ENCODE measurements at places on chromosomes 1 and 21.

- no peak for DNase-seq
These were observed 177.2 kb downstream of the PLPPR4 start for GRCh38 chr1:99441299-99442095.

DNA sequence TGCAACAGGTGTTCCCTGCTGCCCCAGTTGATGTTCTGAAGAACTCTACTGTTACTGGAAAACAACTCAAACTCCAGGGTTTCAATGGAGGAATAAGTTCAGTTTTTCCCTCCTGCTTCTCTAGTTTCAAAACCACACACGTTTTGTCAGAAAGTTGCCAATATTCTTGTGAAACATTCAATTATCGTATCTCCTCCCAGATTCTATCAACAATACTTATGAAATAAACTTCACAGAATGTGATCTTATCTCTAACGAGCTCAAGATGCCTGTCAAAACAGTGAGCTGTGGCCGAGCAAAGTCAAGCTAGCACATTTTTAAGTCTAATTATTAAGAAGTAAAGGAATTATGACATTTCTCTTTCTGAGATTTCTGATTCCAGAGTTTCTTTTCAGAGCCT lies 4.7 kb downstream of the OR2B11 start:
- no peak for DNase-seq

DNA sequence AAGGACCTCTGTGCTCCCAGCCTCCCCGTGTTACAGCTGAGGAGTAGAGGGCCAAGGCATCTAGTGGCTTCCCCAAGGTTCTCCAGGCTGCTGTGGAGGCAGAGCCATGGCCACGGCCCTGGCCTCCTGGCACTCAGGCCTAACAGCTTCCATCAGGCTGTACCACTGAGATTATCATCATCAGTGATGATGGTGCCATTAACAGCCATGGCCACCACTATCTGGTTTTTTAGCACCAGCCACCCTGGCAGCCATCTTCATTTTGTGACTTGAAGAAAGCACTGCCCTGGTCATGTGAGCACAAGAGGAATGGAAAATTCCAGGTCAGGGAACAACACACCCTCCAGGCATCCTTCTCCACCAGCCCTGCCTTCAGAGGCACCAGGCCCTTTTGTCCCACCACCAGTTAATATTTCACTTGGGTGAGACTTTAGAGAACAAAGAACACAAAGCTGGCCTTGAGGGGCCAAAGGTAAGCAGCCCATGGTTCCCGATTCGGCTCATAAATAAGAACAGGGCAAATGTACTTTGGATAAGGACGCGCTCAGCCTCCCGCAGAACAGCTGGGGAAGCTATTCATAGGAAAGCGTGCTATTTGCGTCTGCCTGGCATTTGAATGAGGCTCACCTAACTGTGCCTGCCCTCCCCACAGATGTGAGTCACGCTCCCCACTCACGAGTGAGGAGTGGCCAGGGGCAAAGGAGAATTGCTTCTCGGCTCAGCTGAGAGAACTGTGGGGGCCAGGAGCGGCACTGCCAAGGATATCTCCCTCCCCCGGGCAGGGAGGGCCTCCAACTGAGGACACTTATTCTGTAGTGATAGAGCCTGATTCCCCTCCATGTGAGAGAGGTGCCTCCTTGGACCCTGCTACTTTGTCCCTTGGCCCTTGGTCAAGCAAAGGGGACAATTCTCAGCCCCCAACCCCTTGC lies 95.6 kb downstream of the CD58 start:
- DNase-seq, result no peak

DNA sequence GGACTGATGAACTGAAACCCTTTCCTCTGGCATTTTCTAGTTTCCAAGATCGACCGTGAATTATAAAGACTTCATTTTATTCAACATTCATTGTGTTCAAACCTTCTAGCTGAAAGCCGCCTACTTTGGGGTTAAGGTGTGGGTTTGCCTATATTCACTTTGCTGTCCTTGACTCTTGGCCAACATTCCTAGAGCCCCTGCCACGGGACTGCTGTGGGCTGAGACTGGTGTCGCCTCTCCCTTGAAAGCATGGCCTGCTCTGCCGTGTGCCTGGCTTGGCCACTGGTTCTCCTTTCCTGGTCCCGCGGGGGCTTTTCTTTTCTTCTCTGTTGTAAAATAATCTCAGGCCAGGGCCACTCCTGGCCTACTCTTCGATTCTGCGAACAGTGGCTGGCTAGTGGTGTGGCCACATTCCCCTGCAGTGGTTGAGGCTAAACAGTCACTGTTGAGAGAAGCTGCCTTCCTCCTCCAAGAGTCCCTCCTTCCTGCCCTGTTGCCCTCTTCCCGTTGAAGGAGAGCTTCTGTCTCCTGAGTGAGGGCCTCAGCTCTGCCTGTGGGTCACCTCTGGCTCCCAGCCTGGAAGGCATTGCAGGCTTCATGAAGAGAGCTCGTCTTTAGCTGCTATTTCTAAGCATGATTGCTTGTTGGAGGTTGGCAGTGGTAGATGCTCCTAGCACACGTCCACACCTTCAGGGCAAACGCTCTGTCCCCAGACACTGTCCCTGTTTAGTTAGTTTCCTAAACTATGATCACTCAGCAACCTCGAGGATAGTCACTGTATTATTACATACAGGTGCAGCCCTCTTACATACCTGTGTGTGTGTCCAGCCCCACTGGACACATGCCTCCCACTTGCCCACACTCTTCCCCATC lies 80.5 kb downstream of the GALNT2 start:
- DNase-seq, result no peak

DNA sequence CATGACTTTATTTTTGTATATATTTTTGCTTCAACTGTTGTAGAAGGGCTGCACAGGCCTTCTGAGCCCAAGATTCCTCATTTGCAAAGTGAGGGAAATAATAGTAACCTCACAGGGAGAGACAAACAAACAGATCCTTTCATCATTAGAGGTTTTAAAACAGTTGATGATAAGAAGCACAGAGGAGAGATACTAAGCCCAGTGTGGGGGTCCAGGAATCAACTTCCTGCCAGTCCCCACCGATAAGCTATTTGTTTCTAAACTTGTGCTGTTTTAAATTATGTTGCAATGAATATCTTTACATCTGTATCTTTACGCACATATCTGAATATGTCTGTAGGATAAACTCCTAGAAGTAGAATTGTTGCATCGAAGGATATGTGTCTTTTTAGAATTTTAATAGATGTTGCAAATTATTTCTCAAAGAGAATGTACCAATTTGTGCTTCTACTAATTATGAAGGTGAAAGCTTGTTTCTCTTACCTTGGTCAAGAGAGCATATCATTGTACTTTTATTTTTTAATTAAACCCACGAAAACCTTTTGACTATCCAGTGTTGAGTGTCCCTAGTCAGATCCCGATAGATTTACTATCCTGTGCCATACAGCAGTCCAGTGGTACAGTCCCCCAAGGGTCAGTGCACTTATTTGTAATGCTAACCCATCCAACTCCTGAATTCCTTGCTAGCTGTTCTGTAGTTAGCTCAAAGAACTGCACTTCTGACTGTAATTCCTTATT lies 10.8 kb downstream of the FCRLB start:
- no peak for DNase-seq

DNA sequence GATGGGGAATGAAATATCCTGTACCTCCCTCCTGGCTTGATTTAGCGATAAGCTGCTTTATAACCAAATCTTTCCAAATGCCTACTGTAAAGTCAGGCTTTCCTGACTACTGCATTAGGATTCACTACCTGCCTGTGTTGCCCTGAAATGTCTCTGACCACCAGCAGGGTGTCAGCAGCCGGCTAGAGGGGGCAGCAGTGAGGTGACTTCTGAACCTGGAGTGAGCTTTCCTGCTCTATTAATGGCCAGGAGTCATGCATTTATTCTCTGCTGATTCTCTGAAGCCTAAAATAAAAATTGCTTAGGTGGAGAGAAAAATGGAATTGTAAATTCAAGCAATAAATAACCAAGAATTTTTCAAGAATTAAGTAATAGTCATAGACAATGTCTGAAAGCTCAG lies 2.5 kb downstream of the BACE2 start:
- DNase-seq, result no peak

DNA sequence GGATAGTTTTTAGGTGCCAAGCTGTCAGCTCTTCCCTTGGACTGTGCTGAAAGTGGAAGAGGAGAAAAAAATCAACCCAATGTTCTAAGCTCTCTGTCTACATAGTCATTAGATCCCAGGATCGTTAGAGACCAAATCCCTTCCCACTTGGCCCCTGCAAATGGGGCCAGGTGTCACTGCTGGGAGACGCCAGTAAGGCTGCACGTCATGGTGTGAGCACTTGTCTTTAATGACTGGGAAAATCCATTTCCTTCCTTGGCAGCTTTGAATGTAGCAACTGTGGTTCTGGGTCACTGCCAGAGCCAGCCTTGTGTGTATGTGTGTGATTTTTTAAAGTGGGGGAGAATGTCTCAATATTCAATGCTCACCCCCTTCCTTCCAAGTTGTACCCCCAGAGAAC lies 59.9 kb downstream of the MAN1C1 start:
- DNase-seq, result no peak

DNA sequence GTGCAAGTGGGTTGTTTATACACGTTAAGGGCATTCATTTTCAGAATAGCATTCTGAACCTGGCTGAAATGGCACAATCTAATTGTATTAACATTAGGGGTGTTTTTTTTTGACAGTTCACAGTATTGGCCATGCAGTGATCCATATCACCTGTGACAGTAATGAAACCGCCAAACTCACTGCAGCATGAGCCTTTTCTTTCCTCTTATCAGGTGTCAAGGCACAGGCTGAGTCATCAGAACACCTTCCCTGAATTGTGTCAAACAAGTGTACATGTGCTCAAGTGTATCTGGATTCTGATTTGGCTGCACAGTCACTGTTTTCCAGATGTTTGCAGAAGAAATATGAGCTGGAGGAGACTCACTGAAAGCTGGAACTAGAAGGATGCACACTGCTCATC lies 47.7 kb upstream of the C8B start:
- DNase-seq, result no peak

DNA sequence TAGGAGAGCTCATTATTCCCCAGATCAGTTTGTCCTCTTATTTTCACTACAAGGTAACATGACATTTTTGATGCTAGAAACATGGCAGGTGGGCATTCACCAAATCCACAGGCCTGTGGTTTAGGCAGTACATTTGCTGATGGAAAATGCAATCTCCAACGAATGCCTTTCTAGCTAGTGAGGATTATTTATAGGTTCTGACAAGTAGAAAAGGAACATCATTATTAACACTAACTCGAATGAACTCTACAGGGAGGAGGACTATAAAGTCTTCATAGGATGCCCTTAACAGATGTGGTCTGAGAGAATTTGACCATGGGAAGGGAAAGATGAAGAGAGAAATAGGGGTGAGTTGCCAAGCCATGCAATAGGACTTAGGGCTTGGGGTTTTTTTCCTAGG lies 71.5 kb upstream of the BCL10 start:
- DNase-seq, result no peak

DNA sequence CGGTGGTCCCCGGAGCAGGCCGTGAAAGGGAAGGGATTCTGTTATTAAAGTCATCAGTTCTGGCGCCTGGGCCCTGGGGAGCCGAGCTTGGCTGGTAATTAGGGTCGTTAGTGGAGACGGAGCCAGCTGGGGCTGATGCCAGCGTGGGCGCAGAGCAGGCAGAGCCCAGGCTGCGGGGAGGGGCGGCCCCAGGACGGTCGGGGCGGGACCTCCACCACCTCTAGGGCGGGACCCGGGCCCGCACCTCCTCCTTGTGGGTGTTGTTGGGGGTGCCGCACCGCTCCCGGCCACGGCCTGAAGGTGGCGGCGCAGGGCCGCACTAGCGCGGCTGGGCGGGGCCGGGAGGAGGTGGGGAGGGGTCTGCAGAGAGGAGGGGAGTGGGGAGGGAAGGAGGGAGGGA lies 470.6 kb downstream of the PTPRU start:
- no peak for DNase-seq

DNA sequence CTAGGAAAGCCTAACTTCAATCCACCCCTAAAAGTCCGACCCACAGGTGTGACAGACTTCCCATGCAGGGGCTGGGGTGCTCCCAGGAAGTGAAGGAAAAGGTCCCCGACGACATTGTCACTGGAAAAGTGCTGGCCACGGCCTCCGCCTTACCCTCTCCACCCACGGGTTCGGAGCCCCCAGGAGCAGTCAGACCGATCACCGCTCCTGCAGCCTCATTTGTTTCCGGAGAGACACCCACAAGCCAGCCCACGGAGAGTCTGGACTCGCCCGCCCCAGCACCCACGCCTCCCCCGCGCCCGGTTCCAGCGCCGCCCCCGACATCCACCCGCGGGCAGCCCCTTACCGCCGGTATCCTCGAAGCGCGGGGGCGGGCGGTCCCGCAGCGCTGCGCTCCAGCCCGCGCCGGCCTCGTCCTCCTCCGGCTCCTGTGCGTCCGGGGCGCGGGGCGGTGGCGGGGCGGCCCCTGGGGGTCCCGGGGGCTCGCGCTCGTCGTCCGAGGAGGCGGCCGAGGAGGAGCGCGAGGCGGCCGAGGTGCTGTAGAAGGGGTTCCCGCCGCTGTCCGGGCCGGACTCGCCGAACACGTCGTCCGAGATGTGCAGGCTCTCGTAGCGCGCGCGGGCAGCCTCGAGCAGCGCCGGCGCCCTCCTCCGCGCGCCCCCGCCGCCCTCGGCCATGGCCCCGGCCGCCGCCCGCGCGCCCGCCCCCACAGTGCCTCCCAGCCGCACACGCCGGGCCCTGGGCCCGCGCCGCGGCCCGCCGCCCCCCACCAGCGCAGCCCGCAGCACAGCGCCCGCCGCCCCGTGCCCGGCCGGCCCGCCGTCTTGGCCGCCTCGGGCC lies 660 bp downstream of the PGBD5 start:
- DNase-seq, result no peak

DNA sequence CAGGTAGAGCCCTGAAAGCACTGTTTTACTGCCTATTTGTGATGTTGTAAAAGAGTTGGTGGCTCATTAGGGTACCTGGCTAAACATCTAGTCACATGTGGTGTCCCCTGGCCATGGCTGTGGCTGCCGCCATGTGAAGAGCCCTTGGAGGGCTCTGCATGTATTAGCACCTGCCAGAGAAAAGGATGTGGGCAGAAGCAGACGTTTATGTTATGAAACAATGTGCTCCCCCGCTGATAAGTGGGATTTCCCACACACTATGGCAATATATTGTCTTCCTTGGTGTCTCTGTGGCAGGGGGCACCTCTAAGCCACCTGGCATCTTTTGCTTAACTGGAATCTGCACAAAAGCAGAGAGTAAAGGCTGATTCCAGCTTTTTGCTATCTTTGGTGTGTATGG lies 9.6 kb downstream of the TENT5C start:
- no peak for DNase-seq

GRCh38 chr21:14763695-14764064 lies 217.6 kb upstream of the SAMSN1 start:
- no peak for DNase-seq

GRCh38 chr1:110774398-110774797 lies 98.5 kb upstream of the CD53 start:
- DNase-seq, result no peak

GRCh38 chr1:224090116-224090515 lies 23.8 kb upstream of the FBXO28 start:
- DNase-seq, result no peak

DNA sequence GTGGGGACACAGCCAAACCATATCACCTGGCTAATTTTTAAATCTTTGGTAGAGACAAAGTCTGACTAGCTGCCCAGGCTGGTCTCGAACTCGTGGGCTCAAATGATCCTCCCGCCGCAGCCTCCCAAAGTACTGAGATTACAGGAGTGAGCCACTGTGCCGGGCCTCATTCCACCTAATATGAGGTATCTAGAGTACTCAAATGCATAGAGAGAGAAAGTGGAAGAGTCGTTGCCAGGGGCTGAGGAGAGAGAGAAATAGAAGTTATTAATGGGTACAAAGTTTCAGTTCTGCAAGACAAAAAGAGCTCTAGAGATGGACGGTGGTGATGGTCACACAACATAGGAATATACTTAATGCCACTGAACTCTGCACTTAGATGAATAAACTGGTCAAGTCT lies 119.6 kb downstream of the TOMM20 start:
- no peak for DNase-seq

Data from substantia nigra (tissue), 51 donors.